ENCODE measurements at places on chromosomes 2 and 18.
A peak's percentile ranks its signal among the peaks of the same experiment; 100 is the strongest.

- no peak for DNase-seq
Measured at GRCh38 chr2:241859436-241860183, 916 bp upstream of the PDCD1 start.

- no peak for DNase-seq
Measured at GRCh38 chr2:235770909-235771820, 277.3 kb downstream of the AGAP1 start.

DNA sequence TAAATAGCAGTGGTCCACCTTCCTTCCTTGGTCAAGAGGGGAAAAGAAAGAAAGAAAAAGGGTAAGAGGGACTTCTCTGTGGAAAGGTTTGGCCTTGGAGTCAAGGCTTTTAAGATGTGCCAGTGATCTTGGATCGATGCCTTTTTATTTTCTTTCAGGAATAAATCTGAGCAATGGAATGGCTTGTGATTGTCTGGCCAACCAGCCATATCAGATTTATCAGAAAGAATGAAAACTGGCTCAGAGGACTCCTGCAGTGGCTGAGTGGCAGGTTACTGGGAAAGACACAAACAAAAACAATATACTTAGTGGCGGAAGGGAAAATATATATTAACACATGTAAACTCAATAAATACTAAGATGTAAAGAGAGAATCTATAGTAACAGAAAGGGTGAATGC, 4.3 kb downstream of the ERBB4 start:
- DNase-seq: no peak

- peak; percentile 56 for DNase-seq
Measured at GRCh38 chr2:109736177-109736827, 57.8 kb upstream of the RGPD5 start.

DNA sequence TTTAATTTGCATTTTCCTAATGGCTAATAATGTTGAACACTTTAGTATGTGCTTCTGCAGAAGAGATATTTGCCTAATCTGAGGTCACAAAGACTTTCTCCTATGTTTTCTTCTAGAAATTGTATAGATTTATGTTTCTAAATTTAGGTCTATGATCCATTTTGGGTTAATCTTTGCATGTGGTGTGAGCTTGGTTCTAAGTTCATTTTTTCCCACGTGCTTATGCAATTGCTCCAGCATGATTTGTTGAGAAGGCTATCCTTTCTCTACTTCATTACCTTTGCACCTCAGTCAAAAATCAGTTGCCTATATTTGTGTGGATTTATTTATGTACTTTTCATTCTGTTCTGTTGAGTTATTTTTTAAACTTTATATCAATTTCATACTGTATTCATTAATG, 15.0 kb upstream of the RNF103 start:
- no peak for DNase-seq
